ENCODE measurements at places on chromosomes 2 and 18.

DNA sequence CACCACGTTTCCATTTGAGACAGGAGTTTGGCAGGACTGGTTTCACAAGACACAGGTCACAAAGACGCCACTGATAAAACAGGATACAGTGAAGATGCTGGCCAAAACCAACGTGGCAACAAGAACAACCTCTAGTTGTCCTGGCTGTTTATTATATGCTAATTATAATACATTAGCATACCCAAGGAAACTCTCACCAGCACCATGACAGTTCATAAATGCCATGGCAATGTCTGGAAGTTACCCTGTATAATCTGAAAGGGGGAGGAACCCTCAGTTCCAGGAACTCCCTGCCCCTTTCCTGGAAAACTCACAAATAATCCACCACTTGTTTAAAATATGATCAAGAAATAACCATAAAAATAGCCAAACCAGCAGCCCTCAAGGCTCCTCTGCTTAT is 148.3 kb downstream of the RBM43 start:
- no peak for DNase-seq

GRCh38 chr2:238134393-238134785 is 4.1 kb upstream of the KLHL30 start:
- no peak for DNase-seq

DNA sequence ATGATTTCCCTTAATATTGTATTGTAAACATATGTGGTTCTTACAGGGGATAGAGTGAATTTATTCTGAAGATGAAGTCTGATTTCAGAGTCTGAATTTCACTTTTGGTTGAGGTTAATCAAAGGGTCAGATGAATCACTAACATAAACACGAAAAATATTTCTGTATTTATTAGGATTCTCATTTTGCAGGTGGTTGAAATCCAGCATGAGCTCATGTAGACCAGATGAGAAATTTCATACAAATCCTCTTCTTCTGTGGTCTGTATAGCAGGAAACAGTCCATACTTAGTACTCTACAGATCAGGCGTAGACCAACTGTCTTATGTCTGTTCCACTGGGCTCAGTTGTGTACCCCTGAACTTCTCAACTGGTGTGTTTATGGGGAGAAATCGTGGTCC is 157.8 kb downstream of the BABAM2 start:
- DNase-seq = no peak

DNA sequence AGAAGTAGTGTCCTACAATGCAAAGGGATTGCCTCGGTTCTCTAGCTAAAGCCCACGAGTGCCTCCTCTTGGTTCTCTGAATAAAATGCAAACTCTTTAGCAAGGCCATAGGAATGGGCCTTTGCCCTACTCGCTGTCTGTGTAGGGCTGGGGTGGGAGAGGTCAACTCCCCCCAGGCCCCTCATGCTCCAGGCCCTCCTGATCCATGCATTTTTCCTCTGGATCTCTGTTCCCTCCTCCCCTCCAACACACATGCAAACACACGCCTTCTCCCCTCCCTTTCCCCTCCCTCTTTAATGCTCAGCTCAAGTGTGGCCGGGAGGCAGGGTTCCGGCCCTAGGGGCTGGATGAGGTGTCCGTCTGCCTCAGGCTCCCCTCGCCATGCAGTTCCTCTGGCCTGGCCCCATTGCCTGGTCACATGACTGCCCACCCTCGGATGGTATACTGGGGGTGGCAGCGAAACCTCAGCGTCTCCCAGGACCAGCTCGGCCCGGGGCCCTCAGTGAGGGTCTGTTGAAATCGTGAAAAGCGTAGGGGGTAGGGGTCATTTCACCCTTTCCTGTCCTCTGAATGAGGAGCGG is 14.9 kb upstream of the KLF11 start:
- DNase-seq = no peak

DNA sequence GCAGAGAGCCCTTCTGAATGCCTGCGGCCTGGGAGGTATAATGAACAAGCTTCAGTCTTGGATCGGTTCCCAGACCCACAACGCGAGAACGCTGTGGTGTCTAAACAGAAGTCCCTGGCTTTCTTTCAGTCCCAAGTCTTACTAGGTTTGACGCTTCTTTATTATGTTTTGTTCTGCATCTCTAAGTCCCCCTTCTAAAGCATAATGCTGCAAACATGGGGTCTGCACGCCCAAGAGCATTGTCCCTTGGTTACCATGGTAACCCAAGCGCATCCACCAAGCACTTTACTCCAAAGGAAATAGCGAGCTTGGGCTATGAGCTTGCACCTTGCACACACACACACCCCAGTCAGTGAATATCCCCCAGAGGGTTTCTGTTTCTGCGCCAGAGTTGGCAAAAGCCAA is 193.7 kb downstream of the INO80D start:
- DNase-seq = no peak

GRCh38 chr2:172745636-172746035 is 10.0 kb downstream of the RAPGEF4 start:
- DNase-seq = no peak

DNA sequence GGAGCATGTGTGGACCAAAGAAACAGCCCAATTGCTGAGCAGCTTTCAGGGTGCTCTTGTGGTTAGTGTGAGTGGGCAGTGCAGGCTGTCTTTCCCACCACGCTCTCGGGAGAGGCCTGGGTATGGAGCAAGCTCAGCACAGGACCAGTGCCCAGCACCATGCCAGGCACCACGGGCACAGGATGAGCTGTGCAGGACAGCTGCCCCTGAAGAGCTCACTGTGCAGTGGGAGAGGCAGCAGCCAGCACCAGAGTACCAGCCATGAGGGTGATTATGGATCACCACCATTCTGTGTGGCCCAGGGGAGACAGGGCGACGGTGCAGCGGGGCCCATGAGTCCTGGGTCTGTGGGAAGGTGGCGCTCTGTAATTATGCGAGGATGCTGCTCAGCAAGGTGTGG is 29.7 kb upstream of the FAHD2A start:
- DNase-seq = no peak

DNA sequence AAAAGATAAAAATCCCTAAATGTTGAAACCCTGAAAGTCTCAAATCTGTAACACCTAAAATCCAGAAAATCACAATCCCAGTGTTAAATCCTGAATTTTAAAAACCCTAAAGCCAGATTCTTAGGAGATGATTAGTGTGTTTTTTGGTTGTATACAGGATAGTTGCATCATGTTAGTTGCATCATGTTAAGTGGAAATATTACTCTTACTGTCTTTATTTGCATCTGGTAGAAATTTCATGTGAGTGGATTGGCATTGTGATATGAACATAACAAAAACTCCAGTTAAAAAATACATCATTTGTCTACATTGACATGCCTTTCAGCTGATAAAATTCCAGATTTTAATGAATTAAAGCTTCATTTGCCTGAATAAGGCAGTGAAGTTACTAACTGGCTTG is 683.1 kb upstream of the ACVR2A start:
- no peak for DNase-seq

DNA sequence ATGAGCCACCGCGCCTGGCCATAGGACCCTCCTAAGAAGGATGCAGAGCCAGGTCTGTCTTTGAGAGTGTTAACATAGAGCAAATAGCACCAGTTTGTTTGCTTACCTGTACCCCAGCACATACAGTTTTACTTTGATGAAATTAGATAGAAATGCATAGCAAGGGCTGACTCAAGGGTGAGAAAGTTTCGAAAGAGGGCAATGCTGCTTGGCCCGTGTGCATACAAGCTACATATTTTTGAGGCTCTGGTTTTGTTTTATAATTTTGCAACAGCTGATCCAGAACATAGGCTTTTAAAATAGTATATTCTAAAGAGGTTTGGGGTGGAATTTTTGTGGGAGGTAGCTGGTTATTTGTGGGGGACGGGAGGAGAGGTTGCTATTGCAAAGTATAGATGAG is 151.7 kb downstream of the MCFD2 start:
- no peak for DNase-seq

- no peak for DNase-seq
These were observed 108.0 kb downstream of the CLIP4 start for GRCh38 chr2:29223257-29223656.

Data from stimulated activated CD4-positive, alpha-beta T cell treated with anti-CD3 and anti-CD28 coated beads, Interleukin-15, amount 100 ng/mL, for 48 hours (primary cell).